ENCODE measurements at places on chromosomes 3 and 15.

- no peak for DNase-seq
Observed at GRCh38 chr3:24454393-24454792, 40.3 kb downstream of the THRB start.

GRCh38 chr3:152319831-152320617 lies 51.3 kb downstream of the MBNL1 start:
- DNase-seq: no peak

DNA sequence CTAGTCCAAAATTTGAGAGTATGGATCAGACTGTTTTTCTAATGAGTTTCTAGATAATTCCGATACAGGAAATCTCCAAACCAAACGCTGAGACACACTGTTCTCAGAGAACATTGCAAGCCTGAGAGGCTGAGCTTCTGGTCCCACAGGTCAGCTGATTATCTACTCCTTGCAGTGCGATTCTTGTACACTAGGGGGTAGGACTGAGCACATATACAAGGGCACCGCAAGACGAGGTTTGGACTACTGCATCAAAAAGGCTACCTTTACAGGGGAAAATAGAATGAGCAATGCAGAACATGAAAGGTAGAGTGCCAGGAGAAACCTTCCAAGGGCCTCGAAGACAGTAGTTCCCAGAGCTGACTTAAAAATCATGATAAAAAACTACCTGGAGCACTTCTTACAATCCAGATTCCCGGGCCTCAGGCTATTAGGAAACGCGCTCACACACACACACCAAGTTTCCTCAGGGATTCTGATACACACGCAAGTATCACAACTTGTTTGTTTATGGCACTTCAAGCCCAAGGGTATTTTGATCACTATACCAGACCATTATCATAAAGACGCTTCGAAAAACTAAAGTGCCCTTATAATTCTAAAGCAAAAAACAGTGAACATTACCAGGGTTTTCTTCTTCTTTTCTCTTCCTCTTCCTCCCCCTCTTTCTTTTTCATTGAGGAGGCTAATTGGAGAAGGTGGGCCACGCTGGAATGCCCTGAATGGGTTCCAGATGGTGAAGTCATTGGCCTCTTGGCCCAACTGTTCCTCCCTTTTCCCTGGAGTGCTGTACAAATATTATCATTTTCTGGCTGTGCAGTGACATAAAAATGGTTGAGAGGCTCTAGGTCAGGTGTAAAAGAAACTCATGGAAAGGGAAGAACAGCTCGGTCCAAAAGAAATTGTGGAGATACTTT lies 61.8 kb downstream of the SLC12A8 start:
- DNase-seq: no peak

- no peak for DNase-seq
Observed at GRCh38 chr3:194185221-194185620, 49.3 kb downstream of the HES1 start.

DNA sequence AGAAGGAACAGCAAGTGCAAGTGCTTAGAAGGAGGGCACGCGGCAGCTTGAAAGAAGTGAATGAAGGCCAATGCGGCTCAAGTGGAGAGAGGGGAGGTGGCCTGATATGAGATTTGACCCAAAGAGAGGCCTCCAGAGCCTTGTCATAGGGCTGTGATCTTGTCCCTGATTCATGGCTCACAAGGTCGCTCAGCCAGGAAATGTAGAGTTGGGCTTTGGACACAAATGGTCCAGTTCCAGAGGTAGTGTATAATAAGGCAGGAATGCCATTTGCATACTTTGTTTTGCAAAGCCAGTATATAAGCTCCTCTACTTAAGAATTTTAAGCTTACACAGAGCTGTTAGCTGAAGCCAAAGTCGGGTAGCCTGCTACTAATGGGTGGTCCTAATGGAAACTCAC lies 33.7 kb downstream of the HGD start:
- DNase-seq: no peak

- no peak for DNase-seq
Observed at GRCh38 chr3:64410226-64410625, 185.0 kb upstream of the PRICKLE2 start.

DNA sequence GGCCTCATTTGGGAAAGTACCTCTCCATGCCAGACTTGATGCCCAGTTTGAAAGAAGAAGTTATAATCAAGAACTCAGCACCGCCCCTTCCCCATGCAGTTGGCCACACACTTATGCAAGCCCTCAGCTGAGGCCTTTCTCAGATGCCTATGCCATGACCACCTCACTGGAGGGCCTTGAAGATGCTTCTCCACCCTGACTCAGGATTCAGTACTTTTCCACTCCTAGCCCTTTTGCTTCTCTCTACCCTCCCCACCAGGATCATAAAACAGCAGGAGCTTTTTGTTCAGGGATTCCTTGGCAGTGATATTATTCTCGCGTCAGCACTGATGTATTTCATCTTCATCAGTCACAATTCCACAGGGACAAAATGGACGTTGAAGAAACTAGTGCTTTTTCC lies 313.5 kb downstream of the PYDC2 start:
- DNase-seq: no peak

DNA sequence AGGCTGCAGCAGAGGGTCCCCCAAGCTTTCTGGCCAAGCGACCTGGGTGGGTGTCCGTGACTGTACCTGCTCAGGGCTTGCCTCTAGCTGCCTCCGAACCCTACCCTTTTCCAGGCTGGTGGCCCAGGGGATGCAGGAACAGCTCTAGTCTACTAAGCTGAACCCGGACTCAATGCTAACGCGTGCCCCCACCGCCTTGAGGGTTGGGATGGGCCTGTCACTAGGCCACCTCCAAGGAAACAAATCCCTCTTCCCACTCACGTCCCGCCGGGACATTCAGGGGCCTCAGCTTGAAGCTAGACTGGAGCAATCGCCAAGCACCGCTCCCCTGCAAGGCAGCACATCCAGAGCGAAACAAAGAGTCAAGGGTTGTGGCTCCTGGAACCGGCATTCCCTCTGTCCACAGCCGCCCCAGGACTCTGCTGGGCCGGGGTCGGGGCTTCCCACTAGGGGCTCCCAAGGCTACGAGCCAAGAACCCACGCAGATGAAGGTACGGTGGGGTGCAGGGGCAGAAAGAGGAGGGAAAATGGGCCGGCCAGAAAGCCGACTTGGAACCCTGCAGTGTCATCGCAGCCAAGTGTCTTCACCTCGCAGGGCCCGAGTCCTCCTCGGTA lies 2.9 kb downstream of the FBXL22 start:
- DNase-seq: no peak

GRCh38 chr3:116179091-116179490 lies 266.2 kb downstream of the LSAMP start:
- DNase-seq: no peak

GRCh38 chr15:34603095-34603494 lies 19.6 kb upstream of the GOLGA8B start:
- no peak for DNase-seq

- DNase-seq: no peak
Observed at GRCh38 chr3:190238871-190239270, 83.4 kb downstream of the CLDN1 start.

GRCh38 chr3:179513862-179514261 lies 48.9 kb upstream of the ACTL6A start:
- DNase-seq: no peak

GRCh38 chr3:11220230-11220629 lies 52.0 kb upstream of the ATG7 start:
- no peak for DNase-seq

- no peak for DNase-seq
Observed at GRCh38 chr3:76138921-76139320, 353.6 kb upstream of the ZNF717 start.

- DNase-seq: no peak
Observed at GRCh38 chr3:119427669-119428068, 35.7 kb downstream of the TMEM39A start.

DNA sequence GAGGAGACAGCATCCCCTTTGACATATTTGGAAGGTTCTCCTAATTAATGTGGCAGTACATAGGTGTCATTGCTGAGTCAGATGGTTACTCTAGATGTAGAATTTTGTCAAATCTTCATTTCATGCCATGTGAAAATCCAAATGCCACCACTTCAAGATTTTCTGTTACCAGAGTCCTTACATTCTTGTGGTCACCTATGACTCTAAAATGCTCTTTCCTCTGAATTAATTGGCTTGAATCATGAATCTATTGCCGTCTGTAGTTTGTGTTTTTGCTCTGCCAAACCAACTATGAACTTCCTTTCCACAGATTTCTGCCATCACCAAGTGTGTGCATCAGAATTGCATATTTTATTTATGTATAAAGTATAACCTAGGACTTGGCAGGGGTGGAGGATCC lies 269.4 kb upstream of the ZPLD1 start:
- DNase-seq: no peak

GRCh38 chr3:27079427-27080257 lies 289.5 kb downstream of the NEK10 start:
- no peak for DNase-seq

DNA sequence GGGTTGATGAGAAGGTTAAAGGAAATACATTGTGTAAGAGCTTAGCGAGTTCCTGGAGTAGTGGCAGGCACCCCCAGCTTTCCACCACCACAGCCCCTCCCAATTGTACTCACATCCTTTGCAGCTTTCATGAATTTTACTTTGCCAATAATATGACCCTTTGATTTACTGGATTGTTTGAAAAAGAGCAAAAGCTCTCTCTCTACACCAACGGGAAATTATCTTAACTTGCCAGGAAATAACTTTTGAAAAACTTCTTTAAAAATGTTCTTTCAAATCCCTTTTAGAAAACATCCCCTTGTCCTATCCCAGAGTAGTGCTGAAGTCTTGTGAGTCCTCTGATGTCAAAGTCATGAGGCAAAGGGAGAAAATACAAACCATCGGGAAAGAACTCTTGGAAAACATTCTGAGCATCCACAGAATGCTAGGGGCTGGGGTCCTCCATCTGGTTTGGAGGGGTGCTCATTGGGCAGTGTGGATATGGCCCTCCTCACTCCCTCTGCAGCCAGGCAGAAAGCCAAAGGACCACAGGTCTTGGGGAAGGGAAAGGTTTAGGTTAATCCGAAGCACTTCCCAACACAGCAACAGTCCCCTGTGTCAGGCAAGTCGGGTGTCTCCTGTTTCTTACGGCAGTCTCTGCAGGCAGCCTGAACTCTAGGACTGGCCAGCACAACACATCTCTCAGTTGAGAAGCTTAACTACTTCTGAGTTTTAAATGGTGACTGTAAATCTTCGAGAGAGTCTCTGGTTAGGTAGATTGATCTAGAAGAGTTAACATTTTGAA lies 36.5 kb downstream of the BOC start:
- no peak for DNase-seq

- DNase-seq: no peak
Observed at GRCh38 chr15:29355477-29355876, 85.9 kb upstream of the NSMCE3 start.

DNA sequence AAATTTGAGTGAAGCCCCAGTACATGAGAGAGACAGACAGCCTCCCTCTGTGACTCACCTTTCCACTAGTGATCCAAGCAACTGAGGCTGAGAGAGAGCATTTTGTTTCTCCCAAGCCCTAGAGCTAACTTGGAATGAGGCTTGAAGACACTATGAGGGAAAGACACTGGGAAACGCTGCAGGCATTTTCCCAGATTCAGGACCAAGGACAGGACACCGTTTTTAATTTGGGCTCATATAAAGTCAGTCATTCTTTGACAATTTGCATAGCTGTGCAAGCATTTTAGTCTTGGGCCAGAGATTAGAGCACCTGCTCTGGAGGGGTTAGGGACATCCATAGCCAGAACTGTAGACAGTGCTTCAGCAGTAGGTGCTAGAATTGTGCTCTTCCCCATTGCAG lies 249.0 kb downstream of the AGBL1 start:
- no peak for DNase-seq

GRCh38 chr15:31297575-31298456 lies 28.8 kb upstream of the KLF13 start:
- no peak for DNase-seq

GRCh38 chr15:85557385-85557784 lies 177.0 kb downstream of the AKAP13 start:
- no peak for DNase-seq

DNA sequence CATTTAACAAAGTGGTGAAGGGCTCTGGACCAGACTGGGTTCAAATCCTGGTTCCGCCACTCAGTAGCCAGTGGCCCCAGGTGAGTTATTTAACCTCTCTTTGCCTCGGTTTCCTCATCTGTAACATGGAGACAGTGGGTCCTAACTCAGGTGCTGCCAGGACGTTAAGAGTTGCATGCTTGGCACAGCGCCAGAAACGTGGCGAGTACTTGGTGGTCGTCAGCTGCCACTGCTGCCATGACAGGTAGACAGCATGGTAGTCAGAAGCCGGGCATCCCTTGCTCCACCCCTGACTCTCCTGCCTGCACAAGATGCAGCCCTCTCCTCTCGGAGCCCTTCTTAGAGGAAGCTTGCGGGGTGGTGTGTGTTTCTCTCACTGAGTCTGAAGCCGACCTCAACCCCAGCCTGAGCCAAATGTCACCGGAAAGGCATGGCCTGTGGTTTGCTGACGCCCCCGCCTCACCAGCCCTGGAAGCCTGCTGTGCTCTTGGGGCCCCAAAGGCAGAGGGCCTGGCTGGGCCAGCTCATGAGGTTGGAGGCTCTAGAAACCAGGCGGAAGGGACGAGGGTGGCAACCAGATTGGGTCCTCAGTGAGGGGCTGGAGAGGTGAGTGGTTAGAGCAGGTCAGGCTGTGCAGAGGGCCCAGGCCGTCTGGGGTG lies 160.8 kb upstream of the TLE3 start:
- no peak for DNase-seq

DNA sequence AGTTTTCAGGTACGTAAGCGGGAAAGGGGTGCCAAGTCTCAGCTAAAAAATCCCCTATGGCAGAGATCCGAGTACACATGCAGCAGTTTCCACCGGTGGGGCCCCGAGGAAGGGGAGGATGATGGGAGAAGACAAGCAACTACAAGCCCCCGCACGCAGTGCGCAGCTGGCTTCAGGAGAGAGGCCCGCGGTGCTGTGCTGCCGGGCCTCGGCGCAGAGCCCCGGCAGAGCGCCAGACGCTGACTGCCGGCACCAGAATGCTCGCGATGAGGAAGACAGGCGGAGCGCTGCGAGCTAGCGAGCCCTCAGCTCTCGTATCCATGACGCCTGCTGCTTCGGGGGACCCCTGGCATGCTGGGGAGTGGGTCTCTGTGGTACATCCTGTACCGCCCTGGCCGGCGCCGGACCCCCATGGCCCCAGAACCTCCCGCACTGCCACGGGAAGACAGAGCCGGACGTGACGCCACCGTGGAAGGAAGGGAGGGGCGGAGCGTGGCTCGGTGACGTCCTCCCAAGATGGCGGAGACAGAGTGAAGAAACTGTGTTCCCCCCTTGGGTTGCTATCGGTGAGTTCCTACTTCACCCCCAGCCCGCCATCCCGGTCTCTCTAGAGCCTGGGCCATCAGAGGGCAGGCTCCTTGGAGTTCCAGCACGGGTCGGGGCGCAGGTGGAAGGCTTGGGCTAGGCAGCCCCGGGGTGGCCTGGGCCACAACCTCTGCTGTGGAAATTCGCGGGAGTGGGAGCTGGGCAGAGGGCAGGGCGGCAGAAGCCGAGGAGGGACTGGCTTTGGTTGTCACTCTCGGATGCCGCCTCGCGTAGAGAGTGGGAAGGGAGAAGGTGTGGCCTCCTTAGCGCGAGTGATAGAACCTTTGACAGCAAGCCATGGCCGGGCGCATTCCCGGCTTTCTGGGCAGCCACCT lies at the start of gene MYNN:
TSS of gene MYNN (plus strand) at position 500 of the 920 bp plus-strand sequence. CDS start 900 bp downstream, outside the sequence.
- no peak for DNase-seq

GRCh38 chr15:60297047-60297446 lies 100.7 kb downstream of the ANXA2 start:
- no peak for DNase-seq
